ENCODE measurements at places on chromosomes 16 and 17.

DNA sequence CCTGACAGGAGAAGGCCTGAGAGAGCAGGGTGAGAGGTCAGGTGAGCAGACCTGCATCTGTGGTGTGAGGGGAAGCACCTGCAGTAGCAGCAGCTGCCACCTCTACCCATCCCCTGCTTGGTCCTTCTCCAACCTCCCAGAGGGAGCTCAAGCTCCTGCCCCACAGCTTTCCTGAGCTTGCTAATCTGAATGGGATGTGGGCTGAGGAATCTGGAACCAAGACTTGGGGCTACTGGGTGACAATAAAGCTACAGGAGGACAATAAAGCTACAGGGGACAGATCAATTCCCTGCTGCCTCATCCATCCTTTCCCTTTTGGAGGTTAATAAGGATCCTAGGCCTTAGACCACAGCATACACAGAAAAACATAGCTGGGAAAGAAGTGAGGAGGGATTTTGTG, 4.9 kb upstream of the TBX4 start:
- DNase-seq, result no peak

- DNase-seq, result no peak
These were observed 2.5 kb upstream of the SLC13A2 start for GRCh38 chr17:28470914-28471366.

- DNase-seq, result peak; percentile 5
These were observed 111.4 kb downstream of the UTP18 start for GRCh38 chr17:51371732-51372151.

GRCh38 chr17:9702914-9703780, 57.8 kb downstream of the USP43 start:
- DNase-seq, result no peak

DNA sequence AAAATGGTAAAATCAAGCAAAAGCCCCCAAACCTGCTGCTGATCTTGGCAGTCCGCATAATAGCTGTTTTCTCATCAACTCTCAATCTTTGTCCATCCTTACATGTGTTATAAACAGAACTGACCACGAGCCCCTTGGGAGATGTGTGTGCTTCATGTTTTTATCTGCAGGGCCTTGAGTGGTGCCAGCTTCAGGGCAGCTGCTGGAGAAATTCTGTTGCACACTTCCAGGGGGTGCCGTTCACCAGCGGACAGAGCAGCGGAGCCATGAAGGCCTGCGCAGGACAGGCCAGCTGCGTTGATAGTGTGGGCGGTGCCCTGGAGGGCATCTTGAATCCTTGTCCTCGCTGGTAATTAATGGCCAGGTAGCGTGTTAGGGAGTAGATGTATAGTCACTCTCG, 20.1 kb downstream of the MPRIP start:
- DNase-seq, result no peak

- no peak for DNase-seq
These were observed at the start of gene MVP for GRCh38 chr16:29820271-29820701. TSS of gene MVP (plus strand) at chr16:29820462. CDS start at chr16:29830550, 10,088 bp downstream.

DNA sequence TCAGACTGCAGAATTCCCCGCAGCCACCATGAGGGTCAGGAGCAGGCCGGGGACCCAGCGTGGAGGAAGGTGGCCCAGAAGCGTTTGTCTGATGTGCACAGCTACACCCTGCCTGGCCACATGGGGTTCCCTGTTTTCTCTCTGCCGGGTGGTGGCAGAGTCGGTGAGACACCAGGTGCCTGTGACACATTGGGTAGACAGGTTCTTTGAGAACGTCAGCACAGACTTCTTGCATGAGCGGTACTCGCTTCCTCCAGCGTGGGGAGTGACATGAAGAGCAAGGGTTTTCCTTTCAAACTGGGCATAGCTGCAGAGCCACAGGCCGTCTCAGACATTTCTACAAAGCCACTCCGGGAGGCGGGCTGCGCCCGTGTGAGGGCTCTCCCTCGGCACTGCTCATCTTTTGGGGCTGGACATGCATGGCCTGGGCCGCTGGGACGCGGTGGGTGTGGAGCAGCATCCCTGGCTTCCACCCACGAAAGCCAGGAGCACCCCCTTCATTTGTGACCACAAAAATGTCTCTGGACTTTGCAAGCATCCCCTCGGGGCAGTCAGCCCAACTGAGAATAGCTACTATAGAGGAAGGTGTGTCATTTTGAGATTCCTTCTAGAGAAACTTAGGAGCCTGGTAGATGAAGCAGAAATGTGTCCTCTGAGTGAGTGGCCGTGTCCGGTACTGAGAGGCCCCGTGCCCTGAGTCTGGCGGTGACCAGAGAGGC, 26.0 kb downstream of the NME3 start:
- no peak for DNase-seq

- no peak for DNase-seq
These were observed 37.5 kb upstream of the WSB1 start for GRCh38 chr17:27256225-27257030.

DNA sequence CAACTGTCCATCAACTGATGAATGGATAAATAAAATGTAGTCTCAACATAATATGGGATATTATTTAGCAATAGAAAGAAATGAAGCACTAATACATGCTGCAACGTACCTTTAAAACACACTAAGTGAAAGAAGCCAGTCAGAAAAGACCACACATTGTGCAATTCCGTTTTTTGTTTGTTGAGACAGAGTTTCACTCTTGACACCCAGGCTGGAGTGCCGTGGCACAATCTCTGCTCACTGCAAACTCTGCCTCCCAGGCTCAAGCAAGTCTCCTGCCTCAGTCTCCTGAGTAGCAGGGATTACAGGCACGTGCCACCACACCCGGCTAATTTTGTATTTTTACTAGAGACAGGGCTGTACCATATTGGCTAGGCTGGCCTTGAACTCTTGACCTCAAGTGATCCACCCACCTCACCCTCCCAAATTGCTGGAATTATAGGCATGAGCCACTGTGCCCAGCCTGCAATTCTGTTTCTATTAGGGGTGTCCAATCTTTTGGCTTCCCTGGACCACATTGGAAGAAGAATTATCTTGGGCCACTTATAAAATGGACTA, 40.1 kb downstream of the SCNN1B start:
- no peak for DNase-seq

DNA sequence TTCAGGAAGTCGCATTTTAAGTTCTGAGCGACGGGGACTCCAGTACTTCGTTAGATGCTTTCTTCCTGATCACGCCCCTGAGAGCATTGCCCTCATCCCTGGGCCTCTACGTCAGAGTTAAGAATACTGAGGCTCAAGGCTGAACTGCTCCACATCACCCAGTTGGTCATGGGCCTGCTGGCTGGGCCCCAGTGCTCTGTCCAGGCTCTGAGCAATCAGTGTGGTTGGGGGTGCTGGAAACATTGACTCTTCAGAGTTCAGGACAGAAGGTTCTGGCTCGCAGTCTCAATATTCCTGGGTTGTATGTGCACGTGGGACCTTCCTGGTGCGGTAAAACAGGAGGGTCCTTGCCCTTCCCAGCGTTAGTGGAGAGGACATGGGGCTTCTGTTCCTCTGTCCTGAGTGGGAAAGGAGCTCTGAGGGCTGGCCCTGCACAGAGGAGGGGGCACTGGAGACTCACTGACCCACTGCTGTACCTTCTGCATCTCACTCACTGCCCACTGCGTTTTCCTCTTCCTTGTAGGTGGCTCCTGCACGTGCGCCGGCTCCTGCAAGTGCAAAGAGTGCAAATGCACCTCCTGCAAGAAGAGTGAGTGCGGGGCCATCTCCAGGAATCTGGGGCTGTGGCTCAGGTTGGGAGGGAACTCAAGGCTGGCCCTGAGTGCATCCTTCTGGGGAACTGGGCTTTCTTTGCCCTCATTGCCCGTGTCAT, 518 bp downstream of the MT1E start:
- DNase-seq, result no peak

DNA sequence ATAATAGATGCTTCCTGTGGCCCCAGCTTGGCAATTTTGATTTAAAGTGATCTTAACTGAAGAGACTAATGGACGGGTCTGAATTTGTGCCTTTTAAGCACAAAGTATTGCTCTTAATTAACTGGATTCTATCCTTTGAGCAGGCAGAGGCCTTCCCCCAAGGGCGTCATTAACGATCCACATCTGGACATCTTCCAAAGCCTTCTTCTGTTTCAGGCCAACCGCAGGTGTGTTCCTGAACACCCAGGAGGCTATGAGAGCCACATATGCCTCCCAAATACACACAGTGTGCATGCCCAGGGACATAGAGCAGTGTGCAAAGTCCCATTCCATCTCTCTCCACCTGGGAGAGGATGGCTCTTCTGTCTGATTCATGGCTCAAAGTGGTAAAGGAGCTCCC, 42.3 kb downstream of the MAPT start:
- DNase-seq, result no peak

DNA sequence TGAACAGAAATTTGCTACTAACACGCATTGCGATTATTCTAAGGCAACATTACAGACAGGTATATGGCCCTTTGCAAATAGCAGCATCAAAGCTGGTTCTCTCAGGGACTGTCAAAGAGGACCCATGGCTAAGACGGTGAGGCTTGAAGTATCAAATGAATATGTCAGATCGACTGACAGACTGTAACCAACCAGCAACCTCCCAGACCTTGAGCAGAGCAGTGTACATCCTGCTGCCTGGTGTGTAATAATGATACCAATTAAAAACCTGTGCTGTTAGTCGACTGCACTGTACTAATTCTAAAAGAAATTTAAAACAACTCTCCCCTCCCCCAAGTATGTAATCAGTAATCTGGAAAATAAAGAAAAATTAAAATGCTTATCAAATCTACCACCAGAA, 35.9 kb upstream of the GHDC start:
- DNase-seq, result no peak

DNA sequence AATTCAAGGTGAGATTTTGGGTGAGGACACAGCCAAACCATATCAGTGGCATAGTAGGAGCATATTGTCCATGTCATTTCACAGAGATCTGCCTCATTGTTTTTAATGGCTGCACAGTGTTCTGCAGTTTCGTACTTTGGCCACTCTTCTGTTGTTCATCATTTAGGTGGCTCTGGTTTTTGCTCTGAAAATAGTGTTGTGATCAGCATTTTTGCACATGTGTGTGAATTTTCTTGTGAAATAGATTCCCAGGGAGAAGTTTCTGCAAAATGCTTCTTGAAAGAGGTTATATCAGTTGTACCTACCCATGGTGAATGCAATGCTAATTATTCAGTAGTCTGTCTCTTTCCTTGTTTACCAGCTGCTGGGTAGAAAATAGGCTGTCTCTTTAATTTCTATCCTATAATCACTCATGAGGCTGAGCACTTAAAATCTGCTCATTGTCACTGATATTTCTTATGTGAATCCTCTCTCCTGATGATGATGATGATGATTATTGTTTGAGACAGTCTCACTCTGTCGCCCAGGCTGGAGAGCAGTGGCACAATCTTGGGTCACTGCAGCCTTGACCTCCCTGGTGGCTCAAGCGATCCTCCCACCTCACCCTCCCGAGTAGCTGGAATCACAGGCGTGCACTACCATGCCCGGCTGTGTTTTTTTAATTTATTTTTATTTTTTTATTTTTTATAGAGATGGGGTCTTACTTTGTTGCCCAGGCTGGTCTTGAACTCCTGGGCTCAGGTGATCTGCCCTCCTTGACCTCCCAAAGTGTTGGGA, 10.5 kb downstream of the LCMT1 start:
- DNase-seq, result no peak

- no peak for DNase-seq
These were observed 18.4 kb upstream of the UBE2I start for GRCh38 chr16:1290860-1291575.

DNA sequence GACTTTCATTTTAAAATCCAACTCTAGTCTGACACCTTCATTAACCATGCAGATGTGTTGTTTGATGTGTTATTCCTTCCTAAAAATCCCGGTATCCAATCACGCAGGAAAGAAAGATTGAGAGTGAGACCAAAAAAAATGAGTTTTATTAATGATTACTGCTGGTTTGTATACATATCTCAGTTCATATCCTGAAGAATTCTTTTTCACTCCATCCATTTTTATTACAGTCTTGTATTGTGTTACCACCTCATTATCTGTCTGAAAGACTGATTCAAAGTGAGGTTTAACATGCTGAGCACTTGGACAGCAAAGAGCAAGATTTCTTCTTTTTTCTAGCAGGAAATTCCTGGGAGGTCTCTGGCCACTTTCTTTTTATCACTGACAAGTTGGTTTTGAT, 268.3 kb downstream of the CDH11 start:
- DNase-seq, result no peak

GRCh38 chr17:45123076-45123770, 9.1 kb downstream of the PLCD3 start:
- DNase-seq, result no peak

GRCh38 chr17:80482058-80482318, 5.6 kb upstream of the NPTX1 start:
- no peak for DNase-seq

GRCh38 chr17:11486868-11487310, 111.4 kb upstream of the DNAH9 start:
- DNase-seq, result no peak

DNA sequence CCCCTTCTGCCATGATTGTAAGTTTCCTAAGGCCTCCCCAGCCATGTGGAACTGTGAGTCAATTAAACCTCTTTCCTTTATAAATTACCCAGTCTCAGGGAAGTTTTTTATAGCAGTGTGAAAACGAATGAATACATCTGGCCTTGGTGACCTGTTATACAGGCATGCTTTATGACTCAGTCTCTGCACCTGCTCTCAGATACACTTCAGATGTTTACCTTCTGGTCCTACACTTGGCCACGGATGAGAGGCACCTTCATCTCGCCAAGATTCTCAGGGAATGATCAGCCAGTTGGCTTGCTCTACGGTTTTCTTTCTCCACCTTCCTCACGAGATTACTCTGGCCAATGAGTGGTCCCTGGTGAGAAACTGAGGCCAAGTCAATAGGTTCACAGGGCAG, 304.7 kb downstream of the CA10 start:
- DNase-seq, result no peak

DNA sequence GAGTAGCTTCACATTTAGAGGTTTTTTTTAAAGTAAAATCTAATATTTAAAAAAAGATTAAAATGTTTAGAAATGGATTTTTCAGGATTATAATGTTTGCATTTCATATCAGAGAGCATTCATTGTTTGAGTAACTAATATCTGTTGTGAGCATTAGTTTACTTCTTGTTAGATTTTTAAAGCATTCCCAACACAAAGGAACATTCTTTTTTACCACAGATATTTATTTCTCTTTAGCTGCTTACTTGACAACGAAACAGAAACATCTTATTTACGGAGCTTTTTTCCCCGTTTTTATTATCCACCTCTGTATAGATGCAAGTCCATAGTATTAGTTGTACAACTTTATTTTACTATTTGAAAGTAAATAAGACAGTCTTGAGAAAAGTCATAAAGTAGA, 53.0 kb downstream of the NFAT5 start:
- DNase-seq, result no peak
